ENCODE measurements at places on chromosomes 5 and 9.

DNA sequence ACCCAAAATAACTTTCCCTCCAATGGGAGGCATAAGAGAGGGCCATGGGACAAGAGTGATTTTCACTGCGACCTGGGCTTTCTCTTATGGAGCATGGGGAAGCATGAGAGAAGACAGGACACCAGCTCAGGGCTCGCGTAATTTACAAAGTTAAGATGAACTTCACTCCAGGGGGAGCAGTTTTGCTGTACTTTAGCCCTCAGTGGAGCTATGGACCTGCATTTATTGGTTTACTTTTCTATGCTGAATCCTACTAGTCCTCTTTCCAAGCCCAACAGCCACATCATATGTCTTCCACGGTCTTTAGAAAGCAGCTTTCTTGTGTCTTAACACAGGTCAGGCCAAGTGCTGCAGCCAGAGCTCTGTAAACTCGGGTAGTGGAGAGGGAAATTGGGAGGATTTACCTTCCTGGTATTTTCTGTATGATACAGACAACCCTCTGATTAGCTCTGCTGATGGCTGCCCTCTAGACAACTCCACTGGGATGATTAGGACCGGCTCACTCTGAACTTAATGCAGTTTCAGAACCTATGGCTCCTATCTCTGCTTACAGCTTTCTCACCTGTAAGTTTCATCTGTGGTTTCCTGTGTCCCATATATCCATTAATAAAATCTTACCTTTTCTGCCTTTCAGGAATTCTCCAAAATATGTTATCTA lies 581.0 kb upstream of the RORB start:
- no peak for DNase-seq

GRCh38 chr5:111434800-111435199 lies 77.5 kb downstream of the STARD4 start:
- DNase-seq: no peak

DNA sequence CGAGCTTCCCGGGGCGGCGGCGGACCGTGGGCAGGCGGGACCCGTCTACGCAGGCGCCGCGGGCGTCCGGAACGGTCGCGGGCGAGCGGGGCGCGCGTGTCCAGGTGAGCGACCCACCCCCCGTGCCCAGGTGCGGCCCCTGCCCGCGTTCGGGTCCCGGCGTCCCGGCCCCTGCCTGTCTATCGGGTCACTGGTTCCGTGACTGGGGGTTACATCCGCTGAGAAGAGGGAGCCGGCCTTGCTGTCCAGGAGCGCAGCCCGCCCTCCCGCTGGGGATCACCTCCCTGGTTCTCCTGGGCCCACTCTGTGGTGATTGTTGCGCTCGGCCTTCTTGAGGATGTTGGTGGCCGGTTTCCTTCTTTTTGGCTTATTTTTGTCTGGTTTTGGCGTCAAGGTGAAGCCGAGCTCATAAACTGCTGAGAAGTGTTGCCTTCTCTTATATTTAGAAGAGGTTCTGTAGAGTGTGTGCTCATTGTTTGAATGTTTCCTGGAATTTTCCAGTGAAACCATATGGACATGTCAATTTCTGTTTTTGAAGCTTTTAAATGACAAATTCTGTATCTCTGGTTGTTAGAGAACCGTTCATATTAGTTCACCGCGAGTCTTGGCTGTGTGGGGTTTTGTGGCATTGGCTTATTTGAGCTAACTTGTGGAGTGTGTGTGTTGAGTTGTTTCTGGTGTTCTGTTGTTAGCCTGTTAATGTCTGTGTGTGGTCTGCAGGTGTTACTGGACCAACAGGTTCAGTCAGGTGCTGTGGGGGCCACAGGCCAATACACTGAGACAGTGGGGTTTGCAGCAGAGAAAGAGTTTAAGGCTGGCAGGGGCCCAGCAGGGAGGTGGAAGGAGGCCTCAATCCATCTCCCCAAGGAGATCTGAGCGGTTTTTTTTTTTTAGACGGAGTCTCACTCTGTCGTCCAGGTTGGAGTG lies 621 bp downstream of the CEP72 start:
- peak; percentile 13 for DNase-seq

DNA sequence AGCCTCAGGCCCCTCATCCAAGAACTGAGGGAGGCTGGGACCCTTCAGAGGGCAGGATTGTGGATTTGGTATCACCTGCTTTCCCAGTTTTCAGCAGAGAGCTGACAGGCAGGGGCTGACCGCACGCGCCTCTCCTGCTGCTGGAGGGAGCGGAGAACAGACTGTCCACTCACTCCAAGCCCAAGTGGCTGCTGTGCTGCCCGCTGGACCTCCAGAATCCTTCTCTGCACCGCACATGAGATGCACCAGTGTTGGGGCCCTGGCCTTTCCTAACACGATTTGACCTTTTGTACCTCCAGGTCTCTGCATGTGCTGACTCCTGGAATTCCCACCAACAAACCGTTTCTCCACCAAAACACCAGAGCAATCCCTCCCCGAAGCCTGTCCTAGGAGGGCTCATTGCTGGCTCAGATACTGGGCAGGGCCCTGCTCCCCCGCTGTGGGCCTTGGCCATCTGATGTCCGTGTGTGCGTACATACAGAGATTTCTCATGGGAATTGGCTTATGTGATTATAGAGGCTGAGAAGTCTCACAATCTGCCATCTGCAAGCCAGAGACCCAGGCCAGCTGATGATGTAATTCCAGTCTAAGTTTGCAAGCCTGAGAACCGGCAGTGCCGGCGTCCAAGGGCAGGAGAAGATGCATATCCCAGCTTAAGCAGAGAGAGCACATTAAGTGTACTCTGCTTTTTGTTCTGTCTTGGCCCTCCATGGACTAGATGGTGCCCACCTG lies 141.7 kb downstream of the GADD45G start:
- DNase-seq: no peak

GRCh38 chr5:6188976-6189375 lies 189.4 kb downstream of the MED10 start:
- no peak for DNase-seq

DNA sequence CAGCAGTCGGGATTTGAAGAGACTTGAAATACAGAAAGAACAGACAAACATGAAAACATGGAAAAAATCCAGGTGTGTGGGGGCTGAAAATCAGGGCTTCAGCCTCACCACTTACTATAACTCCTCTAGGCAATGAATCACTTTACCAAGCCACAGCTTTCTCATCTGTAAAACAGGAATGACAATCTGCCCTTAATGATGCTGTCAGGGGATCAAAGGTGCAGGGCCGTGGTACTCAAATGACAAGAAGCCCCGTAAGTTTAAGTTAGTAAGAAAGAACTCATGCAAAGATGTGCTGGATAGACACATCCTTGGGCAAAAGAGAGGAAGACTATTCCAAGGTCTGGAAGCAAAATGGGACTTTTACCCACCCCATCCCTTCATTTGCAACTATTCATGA lies 34.7 kb downstream of the FBXW2 start:
- DNase-seq: no peak

DNA sequence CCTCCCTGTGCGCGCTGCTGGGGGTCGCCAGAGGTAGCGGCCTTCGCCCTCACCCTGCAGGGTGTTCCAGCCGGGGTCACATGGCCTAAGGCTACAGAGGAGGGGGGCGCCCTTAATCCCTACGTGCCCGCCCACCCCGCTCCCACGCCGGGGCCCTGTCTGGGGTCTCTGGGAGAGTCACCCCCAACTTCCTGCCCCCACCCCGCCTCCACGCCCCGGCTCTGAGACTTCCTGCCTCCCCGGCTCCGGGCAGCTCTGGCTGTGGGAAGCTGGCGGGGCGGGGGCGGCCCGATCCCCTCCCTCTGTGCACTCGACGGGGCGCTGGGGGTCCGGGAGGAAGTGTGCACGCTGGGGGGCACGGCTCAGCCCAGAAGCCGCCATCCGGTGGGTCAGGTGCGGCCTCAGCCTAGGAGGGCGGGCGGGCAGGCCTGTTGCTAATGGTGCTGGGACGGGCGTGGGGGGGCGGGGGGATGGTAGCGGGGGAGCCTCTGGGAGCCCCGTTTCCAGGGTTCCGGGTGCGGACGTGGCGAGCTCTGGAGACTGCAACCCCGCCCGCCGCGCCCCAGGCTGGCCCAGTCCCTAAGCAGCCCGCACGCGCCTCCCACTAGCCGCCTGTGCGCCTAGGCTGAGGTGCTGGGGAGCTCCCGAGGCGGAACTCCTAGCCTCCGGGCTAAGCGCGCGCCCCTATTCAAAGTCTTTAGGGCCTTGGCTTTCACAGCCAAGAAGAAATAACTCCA lies 61.6 kb downstream of the CXXC5 start:
- peak; percentile 13 for DNase-seq
